HS-5 (cell line): ENCODE measurements at places on chromosomes 5 and 9.
A peak's percentile ranks its signal among the peaks of the same experiment; 100 is the strongest.

- DNase-seq: no peak
Observed at GRCh38 chr5:35218981-35219380, 11.3 kb downstream of the PRLR start.

GRCh38 chr9:72457366-72457765 lies 64.0 kb upstream of the TMC1 start:
- DNase-seq: no peak

- DNase-seq: no peak
Observed at GRCh38 chr9:131927091-131927490, 152.6 kb downstream of the MED27 start.

- DNase-seq: no peak
Observed at GRCh38 chr5:135208903-135209721, 175.1 kb upstream of the PITX1 start.

GRCh38 chr5:141040093-141040770 lies 10.9 kb upstream of the PCDHB1 start:
- DNase-seq: peak; percentile 36

DNA sequence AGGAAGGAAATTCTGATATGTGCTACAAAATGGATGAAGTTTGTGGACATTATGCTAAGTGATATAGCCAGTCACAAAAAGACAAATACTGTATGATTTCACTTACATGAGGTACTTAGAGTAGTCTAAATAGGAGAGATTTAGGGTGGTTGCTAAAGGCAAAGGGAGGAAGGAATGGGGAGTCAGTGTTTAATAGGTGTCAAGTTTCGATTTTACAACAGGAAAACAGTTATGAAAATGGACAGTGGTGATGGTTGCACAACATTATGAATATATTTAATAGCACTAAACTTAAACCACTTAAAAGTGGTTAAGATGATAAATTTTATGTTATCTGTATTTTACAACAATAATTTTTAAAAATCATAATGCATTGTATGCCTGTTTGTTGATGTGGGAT lies 40.4 kb upstream of the ECM2 start:
- DNase-seq: no peak

GRCh38 chr9:85432599-85432998 lies 309.2 kb downstream of the AGTPBP1 start:
- no peak for DNase-seq

DNA sequence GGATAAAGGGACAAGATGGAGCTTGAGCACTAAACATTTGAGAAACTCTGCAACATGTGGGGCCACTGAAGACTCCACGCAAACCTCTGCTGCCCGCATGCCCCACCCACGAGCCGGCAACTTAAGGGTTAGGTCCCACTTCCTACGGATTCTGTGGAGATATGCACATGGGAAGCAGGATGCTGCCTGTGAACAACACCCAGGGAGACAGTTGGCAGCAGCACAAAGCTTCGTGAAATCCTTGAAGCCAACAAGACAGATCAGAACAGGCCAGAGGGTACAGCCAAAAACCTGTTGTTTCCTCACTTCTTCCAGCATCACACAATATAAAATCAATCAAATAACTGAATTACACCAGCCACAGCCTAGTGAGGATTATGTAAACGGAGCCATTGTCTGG lies 270.4 kb downstream of the ENC1 start:
- no peak for DNase-seq

DNA sequence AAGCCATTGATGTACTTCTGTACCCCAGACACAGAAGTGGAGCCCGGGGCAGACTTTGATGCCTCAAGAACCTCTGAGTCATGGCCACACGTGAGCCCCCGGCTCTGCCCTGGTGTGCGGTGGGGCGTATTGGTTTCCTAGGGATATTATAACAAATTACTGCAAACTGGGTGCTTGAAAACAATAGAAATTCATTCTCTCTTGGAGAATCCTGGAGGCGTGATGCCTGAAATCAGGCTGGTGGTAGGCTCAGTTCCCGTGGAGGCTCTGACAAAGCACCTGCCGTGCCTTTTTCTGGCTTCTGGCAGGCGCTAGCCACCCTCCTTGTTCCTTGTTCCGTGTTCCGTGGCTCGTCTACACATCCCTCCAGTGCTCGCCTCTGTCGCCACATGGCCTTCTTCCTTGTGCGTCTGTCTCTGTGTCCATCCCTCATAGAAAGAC lies 24.2 kb downstream of the NEK6 start:
- no peak for DNase-seq

DNA sequence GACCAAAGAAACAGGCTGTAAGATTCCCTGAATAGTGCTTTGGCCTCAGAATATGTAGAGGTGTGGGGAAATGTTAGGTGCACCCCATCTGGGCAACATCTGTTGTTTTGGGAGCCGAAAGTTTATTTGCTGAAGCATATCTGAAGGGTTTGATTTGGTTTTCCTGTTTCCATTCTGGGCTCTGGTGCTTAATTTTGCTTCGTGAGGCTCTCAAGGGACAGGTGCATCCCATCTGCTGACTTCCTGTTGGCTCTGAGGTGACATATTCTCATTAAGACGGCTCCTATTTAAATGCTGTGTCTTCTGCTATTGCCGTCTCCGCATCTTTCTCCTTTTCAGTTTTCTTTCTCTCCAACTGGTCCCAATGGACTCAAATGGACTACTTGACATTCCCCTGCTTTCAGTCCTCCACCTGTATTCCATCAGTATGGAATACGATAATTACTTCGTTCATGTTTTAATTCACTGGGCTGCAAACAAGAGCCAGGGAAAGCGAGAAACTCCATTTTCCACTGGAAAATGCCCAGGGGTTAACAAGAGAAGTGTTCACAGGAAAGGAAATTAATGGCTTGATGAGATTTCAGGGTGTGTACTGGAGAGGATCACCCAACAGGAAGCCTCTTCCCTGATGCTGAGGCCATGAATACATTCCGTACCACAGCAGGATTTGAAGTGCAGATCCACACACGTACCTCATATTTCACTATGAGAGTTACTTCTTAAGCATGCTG lies 104.0 kb downstream of the MTX3 start:
- DNase-seq: no peak

- peak; percentile 33 for DNase-seq
Observed at GRCh38 chr5:72451741-72452505, 55.3 kb downstream of the ZNF366 start.

DNA sequence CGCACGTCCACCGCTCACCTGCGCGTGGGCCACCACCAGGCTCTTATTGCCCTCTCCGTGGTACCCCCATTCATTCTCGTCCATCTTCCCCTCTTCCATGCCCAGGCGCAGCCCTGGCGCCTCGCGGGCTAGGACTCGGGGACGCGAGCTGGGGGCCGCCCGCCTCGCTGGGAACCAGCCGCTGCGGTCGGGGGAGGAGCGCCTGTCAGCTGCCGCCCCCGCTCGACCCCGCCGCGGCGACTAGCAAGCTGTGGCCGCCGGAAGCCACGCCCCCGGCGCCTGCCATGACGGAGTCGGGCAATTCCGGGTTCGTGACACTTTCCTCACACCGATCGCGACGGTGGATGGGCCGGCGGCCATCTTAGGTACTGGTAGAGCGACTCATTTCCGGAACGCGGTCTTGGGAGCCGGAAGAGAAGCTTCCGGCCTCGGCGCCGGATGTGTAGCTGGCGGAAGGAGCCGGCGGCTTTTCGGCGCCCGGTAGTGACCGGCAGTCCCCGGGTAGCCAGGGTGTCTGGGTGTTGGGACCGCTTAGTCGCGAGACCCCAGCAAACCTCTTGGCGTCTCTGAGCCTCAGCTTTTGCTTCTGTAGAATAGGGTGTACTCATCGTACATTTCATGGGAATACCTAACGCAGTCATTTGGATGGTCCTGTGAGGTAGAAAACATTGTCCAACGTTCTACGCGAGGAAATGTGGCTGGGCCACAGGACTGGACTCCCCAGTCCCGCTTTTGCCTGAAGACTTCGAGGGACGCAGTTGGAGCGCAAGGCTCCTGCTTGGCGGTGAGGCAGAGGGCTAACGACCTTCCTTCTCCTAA lies at the start of gene IPPK:
IPPK (minus strand) TSS at position 242 of the 819 bp plus-strand sequence; CDS start at position 99, 143 bp downstream.
- DNase-seq: peak; percentile 95

- DNase-seq: no peak
Observed at GRCh38 chr5:138492560-138493045, 27.3 kb downstream of the EGR1 start.

- no peak for DNase-seq
Observed at GRCh38 chr9:136316896-136317676, 10.3 kb upstream of the GPSM1 start.

DNA sequence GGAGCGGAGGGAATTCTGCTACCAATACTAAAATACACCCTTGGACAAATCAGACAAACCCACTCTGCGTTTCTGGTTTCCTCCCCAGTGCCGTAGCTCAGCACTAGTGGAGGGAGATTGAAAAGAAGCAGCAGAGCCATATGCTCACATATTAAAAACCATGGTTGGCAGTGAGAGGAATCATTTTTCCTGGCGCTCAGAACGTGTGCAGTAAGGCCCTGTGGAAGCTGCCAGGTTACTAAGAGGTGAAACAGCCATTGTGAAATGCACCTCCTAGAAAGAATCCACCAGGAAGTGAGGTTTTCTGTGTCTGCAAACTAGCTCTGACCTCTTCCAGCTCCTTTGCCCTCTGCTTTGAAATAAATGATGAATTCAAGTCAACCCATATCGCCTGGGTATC lies 177.2 kb downstream of the ERCC6L2 start:
- no peak for DNase-seq

- no peak for DNase-seq
Observed at GRCh38 chr9:83401328-83401900, 136.8 kb downstream of the FRMD3 start.

DNA sequence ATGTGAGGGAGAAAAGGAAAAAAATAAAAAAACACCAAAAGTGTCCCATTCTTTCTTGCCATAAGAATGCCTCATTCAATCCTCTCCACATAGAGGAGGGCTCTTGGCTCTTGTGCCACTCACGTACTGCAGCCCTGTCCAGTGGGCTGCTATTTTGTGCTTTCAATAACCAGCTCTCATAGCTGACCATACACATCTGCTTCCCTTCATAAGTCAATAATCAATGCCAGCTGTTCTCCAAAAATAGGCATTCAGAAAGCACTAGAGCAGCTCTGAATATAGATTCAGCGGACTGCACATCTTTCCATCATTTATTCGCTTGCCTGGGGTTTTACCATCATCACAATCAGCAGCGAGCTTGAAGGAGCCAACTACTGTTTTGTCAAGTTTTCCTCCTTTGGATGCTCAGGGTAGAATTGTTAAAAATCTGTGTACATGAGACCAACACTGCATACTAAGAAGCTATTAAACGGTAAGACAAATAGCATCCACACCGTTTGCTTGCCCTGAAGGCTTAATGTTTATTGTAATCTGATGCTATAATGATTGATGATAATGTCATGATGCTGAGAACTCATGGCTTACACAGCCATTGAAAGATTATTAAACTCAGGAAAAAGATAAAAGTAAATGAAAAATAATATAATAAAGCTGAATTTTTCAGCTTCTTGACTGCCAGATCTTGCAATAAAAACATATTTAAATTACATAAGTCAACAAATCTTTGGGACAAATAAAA lies 80.0 kb downstream of the OXCT1 start:
- DNase-seq: no peak

DNA sequence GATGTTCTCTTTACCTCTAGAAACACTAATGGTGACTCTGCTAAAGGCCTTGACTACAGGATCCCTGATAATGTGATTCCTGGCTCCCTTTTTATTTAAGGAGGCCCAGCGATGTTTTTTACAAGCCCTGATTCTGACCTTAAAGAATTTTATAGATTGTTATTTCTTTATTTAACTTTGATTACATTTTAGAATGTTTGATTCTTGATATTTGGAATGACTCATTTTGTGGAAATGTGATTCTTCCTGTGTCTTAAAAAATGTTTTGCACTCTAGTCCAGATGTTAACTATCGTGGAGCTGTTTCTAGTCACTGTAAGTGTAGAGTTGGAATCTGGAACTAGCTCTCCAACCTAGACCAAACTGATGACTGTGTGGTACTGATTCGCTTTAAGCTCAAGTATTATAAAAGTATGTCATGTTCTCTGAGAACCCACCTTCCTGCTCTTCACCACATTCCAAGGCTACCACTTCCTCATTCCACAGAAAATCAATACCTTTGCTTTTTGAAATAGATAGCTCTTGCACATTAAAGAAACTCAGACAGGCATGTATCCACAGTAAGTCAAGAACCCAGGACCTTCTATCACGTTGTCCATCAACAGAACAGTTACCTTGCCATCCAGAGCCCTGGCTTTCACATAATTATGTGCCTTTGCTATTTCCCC lies 65.2 kb downstream of the JMY start:
- DNase-seq: peak; percentile 50

DNA sequence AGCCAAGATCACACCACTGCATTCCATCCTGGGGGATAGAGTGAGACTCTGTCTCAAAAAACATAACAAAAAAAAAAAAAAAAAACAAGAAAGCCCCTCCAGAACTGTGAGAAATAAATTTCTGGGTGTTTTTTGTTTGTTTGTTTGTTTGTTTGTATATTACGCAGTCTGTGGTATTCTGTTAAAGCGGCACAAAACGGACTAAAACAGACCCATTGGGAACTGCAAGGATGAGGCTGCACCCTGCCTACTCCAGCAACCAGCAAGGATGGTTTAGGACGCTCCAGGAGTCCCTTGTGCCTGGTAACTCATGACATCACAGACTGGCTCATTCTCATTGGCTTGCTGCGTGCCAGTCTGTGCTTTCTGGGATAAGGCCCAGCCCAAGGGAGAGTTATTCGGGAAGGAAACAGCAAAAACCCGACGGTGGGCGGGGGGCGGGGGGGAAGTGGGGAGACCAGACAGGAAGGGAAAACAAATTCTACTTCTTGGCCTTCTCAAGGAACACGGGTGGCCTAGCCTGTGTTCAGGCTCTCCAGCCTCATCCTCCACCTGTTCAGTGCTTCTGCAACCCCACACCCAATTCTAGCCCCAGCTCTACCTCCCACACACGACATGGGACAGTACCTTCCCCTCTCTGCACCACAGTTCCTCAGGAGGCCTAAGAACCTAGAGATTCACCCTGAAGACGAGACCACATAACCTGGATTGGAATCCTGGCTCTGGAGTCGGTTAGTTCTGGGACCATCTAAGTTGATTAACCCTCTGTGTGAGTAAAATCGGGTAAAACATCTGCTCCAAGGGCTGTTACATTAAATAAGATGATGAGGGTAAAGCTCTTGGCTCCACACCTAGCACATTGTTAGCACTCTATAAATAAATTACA lies 2.8 kb downstream of the CD74 start:
- peak; percentile 60 for DNase-seq

DNA sequence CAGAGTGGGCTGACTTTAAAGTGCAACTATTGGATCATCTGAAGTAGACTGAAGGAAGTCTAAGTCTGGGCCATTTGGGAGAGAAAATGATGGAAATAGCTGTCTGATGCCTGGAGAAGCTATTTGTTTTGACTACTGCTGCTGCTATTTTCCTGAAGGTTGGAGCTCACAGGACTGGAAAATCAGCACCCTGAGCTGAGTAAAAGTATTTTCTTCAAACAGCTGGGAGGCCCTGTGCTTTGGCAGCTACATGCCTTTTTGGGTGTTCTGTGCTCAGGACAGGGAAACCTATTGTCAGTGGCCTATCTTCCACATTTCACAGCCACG lies 302.6 kb downstream of the ENC1 start:
- DNase-seq: no peak

GRCh38 chr5:30040488-30041118 lies 1152.9 kb upstream of the CDH6 start:
- DNase-seq: peak; percentile 61
